Renal cortex interstitium (tissue), 15 donors: ENCODE measurements at places on chromosomes 2 and 18. TPM values are rescaled to one million over a fixed set of nuclear protein-coding genes. Genes with fewer than 3 reads are reported as not detected.

DNA sequence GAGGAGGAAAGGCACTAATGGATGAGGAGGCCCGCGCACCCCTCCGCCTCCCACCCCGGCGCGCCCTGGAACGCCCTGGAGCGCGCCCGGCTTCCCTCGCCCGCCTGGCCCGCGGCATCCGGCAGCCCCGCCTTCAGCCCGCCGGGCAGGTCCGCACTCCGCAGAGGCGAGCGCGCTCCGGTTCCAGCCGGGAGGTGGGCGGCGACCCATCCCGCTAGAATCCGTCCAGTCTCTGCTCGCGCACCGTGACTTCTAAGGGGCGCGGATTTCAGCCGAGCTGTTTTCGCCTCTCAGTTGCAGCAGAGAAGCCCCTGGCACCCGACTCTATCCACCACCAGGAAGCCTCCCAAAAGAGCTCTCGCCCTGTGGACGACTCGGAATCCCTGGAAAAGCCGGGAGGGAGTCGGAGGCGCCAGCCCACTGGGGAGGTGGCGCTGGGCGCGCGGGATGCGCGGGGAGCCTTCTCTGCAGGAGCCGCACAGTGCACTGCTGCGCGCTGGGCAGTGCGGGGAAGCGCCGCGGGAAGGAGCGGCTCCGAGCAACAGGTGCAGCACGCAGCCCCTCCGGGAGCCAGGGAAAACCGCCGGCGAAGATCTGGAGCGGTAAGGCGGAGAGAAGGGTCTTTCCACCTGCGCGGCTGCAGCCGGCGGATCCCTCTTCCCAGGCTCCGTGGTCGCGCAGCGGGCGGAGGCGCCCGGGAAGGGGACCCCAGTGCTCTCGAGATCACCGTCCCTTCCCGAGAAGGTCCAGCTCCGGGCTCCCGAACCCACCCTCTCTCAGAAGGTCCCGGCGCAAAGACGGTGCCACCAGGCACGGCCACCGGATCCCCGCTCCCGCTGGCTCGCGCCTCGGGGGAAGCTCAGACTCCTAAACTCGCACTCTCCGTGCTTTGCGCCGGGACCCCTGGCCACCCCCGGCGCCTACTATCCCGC is at the start of gene GALR1:
Gene GALR1, plus strand, starts transcription at position 280 of the 932 bp plus-strand sequence. CDS start 701 bp downstream, outside the sequence.
- no peak for DNase-seq

- DNase-seq: no peak
Observed at GRCh38 chr18:44830581-44830980, 149.9 kb downstream of the SETBP1 start.

GRCh38 chr18:70994116-70994515 is 705.3 kb downstream of the SOCS6 start:
- no peak for DNase-seq

DNA sequence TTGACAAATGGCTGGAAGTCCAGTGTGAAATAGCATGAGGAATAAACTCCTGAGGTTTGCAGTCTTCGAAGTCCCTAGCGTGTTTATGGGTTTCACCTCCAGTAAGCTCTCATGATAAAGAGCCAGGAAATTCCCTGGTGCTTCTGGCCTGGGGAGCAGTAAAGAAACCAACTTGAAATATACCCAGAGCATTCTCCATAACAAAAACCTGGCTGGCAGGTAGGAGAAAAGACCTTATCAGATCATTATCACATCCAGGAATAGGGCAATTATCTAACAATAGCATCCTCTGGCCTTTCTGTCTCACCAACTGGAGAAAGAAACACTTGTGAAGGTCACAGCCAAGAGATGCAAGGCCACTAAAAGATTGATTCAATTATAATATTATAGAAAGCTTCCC is 513.6 kb upstream of the LRRTM4 start:
- no peak for DNase-seq

DNA sequence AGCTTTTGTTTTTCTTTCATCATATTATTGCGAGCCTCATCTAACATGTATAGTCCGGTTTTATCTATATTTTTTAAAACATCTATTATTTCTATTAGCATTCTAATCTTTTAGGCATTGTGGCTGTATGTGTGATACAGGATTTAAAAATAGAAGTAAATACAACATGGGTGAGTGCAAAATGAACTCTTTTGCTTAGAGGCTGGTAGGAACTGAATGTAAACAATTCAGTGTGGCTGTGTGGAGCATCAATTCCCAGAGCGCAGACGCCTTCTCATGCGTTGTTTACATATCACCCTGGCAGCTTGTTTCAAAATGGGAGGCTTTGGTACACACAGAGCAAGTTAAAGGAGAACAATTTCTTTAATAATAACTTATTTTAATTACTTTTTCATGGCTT is 836 bp downstream of the DTNA start:
- DNase-seq: no peak

EVA1A gene
- polyA plus RNA-seq: 17.6 TPM

ANKRD30B gene
- 0.08 TPM for polyA plus RNA-seq

- DNase-seq: no peak
Observed at GRCh38 chr2:99279969-99280695, 20.9 kb downstream of the LYG1 start.

- DNase-seq: no peak
Observed at GRCh38 chr2:163247156-163247846, 408.7 kb upstream of the KCNH7 start.

DNA sequence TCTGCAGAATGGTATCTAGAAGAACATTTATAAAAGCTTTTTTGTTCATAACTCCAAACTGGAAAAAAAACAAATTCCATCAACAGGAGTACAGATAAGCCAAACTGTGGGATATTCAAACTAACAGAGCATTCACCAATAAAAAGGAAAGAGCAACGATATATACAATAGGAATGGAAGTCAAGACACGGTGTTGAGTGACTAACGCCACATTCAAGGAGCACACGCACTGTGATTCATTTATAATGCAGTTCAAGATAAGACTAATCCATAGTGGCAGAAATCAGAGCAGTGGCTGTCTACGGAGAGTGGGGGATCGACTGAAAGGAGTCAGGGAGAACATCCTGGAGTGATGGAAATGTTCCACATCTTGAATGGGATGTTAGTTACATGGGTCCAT is 70.7 kb downstream of the CABYR start:
- DNase-seq: no peak

PAX8 gene
- 302 TPM for polyA plus RNA-seq

GRCh38 chr2:222300726-222301052 is 1.9 kb upstream of the PAX3 start:
- DNase-seq: no peak

PARD6G gene
- 33.8 TPM for polyA plus RNA-seq

- no peak for DNase-seq
Observed at GRCh38 chr2:98757904-98758421, 27.0 kb upstream of the MGAT4A start.

ASPRV1 gene
- 5.6 TPM for polyA plus RNA-seq

FN1 gene
- polyA plus RNA-seq: 495 TPM

GRCh38 chr18:55786651-55787272 is 198.8 kb upstream of the TCF4 start:
- DNase-seq: no peak

DNA sequence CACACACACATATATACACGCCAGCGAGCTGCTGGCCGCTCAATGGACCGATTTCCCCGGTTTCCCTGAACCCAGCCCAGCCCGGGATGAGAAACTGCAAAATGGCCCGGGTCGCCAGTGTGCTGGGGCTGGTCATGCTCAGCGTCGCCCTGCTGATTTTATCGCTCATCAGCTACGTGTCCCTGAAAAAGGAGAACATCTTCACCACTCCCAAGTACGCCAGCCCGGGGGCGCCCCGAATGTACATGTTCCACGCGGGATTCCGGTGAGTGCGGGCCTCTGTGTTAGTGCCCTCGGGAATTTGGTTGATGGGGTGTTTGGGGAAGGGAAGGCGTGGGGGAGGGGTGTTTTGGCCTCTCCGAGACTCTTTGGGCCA is 392 bp downstream of the ST8SIA3 start:
- no peak for DNase-seq

DNA sequence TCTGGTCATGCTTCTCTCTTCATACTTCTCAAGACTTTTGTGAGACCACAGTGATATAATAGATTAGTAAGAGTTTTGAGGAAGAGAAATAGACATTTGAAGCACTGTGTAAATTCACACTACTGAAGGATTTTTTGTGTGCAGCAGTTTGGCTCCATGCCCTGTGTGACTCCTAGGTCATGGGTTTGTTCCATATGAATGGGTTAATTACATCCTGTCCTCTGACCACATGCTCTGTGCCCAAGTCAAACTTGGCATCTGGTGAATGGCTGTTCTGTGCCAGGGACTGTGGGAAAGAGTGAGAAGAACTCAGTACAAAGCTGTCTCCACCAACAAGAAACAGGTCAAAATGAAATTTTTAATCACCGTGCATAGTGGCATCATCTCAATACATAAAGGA is 304.0 kb downstream of the LNPK start:
- no peak for DNase-seq

- DNase-seq: no peak
Observed at GRCh38 chr2:232793271-232793670, 16.9 kb upstream of the KCNJ13 start.

GRCh38 chr2:219951099-219951498 is 323.7 kb downstream of the SLC4A3 start:
- DNase-seq: no peak

DNA sequence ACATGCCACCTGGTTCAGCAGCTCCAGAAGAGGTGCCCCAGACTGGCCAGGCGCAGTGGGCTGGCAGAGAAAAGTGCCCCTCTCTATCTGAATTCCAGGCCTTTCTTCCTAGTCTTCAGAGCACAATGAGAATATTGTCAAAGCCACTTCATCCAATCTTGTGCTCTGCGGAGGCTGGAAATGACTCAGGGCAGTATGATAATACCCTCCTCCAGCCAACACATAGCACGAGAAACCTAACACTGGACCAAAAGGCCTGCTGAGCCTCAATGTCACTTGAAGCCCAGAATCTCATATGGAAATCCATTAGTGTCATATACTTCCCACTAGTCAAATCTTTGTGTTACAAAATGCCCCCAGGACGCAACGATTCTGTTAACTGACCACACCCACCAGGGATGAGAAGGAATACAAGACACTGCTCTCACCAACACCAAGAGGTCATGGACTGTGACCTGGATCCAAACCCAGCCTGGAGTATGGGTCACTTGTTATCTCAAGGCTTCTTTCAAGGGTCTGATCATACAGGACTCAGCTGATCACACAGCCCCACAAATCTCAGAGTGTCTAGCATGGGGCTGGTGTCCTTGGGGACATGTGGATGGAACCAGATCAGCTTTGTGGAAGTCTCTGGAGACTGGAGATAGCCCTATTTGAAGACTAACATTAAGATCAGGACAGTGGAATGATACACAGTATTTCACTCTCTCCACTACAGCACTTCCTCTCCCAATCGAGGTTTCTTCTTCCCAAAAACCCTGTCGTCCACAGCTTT is 10.1 kb downstream of the KIF3C start:
- no peak for DNase-seq

- no peak for DNase-seq
Observed at GRCh38 chr18:56986829-56987228, 160.1 kb upstream of the BOD1L2 start.

STARD7 gene
- polyA plus RNA-seq: 135 TPM

HAAO gene
- polyA plus RNA-seq: 40.5 TPM

PLEKHH2 gene
- 25.3 TPM for polyA plus RNA-seq

DNA sequence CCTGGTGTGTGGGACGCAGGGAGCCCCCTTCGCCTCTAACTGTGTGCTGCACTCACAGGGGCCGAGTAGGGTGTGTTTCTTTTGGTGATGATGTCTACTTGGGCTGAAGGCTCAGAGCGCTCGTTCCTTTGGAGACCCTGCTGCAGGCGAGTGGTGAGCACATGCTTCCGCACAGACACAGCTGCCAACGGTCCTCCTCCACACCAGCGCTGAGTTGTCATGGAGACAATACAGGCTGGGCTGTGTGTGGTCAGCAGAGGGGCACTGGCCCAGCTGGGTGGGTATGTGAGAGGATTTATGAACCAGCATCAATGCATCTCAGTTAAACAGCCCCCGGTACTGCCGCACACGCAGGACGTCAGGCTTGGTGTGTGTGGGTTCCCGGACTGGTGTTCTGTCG is 143.5 kb downstream of the SH3RF3 start:
- no peak for DNase-seq

GRCh38 chr2:230677201-230677946 is 35.3 kb upstream of the CAB39 start:
- no peak for DNase-seq

GRCh38 chr2:36770542-36771287 is 74.2 kb downstream of the VIT start:
- DNase-seq: no peak

DNA sequence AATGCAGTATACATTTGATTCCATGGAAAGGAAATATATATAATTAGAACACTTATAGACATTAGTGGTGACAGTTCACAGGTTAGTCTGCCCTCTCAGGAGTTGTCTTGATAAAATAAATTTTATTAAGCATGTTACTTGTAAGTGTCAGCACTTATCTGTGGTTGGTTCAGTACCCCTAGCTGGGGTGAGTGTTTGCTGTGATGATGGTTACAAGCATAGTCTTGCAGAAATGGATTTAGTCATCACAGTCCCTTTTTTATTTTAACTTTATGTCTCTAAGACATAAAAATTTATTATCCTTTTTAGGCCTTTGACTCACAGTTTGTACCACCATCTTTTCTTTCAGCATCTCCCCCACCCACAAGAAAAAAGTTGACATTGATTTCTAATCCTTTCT is 52.1 kb downstream of the NCK2 start:
- no peak for DNase-seq
